ENCODE measurements at places on chromosomes 12 and 14. TPM values are rescaled to one million over a fixed set of nuclear protein-coding genes. Genes with fewer than 3 reads are reported as not detected.

- H3K4me3 ChIP-seq, result no peak overlapping the region
- DNase-seq, result no peak
- H3K4me1 ChIP-seq, result peaks cover 68% of the 10 kb centered on the region
- H3K36me3 ChIP-seq, result no peaks in the 10 kb centered on the region
These were observed 93.5 kb downstream of the LRRC74A start for GRCh38 chr14:76919431-76920330.

DNA sequence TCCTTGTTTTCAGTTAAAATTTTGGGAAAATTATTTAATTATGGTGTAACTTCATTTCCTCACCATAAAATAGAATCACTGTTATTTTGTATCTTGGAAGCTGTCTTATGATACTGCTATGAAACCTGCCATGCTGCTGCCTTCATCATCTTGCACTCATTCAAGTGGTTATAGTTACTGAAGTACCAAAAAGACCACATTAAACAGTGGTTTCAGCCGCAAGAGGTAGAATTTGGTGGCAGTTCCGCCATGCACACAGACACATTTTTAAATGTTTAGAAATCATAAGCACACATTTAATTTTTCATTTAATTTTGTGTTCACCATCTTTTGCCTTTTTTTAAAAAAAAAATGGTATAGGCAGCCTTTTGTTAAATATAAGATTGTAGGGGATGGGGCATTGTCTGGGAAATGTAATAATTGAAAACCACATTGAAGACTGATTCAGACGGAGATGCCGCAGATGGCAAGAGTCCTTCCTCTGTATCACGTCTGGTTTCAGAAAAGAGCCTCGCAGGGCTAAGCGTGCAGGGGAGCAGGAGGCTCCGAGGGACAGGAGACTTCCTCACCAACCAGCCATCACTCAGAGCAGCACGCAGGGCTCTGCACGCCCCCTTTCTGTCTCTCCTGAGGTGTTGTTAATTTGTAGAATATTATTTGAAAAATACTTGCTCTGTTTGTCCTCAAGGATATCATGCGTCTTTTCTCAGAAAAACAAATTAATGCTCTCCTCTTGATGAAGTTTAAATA is 115.2 kb upstream of the PELI2 start:
- H3K36me3 ChIP-seq, result no peaks in the 10 kb centered on the region
- no peak for DNase-seq
- H3K4me3 ChIP-seq, result no peak overlapping the region
- H3K4me1 ChIP-seq, result peaks cover 18% of the 10 kb centered on the region
- H3K27ac ChIP-seq, result no peak overlapping the region

- no peak overlapping the region for H3K4me3 ChIP-seq
- no peak for DNase-seq
- no peaks in the 10 kb centered on the region for H3K36me3 ChIP-seq
These were observed 248.9 kb downstream of the SLC16A7 start for GRCh38 chr12:59844750-59845149.

DNA sequence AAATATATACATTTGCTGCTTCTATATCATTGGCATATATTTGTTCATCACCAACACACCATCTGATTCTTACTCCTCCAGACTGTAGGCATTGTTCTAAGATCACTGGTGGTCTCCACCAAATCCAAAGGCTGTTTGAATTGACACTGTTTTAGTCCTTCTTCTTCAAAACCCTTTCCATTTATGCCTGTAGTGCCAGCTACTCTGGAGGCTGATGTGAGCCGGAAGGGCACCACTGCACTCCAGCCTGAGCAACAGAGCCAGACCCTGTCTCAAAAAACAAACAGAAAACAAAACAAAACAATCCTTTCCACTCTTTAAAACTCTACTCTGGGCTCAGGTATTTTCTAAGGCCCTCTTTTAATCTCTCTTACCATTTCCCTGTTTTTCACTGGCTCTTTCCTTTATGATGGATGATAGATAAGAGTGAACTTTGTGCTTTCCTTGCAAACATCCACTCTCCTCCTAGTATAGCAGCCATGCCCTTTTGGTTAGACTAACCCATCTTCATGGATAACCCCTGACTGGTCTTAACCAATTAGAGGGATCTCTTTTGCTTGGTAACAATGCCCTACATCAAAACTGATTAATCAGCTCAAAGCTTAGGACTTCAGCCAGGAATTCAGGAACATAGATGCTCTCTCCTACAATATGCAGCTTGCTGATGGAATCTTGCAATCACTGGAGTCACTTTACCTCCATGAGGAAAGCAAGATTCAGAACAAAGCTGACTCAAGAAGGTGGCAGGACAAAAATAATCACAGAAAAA is 24.9 kb downstream of the SPTSSA start:
- no peak overlapping the region for H3K27ac ChIP-seq
- no peaks in the 10 kb centered on the region for H3K27me3 ChIP-seq
- H3K4me1 ChIP-seq, result no peaks in the 10 kb centered on the region
- DNase-seq, result no peak

The GDF3 gene
- not detected for total RNA-seq

The NEUROD4 gene
- not detected for total RNA-seq

The TTC9 gene
- 5.3 TPM for total RNA-seq

The LYZ gene
- total RNA-seq, result 10.8 TPM
